ENCODE measurements at places on chromosomes 5 and 9.

GRCh38 chr5:56468277-56468676 lies 235.1 kb upstream of the ANKRD55 start:
- no peak for DNase-seq

GRCh38 chr9:90607701-90608516 lies 34.7 kb downstream of the DIRAS2 start:
- no peak for DNase-seq

DNA sequence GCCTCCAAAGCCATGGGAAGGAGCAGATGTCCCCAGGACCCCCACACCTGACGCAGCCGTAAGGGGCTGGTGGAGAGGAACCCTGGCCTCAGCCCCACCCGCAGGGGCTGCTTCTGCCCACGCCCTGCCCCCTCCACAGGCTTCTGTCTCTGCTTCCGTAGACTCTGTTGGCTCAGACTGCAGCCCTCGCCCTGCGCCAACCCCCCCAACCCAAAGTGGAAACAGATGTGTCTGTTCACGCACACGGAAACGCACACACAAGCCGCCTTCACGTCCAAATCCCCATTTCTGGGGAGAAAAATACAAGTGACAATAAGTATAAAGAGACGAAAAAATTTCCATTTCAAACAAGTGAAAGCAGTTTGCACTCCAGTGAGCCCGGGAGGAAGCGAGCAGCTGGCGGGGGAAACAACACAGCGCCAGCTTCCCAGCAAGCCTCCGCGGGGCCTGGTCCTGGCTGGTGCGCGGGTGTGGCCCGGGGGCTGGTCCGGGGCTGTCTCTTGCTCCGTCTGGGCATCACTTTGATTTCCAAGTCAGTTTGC lies 32.6 kb upstream of the RXRA start:
- DNase-seq = no peak

DNA sequence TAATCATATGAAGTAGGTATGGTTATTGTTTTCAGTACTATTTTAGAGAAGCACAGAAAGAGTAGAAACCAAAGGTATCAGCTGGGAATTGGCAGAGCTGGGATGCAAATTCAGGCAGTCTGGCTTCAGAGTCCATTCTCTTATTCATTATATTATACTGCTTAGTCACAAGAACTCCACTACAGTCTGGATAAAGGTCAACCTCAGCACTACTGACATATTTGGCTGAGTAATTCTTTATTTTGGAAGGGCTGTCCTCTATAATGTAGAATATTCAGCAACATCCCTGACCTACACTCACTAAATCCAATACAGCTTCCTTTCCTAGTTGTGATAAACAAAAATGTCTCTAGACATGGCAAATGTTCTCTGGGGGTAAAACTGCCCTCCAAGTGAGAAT lies 37.6 kb downstream of the PTGER4 start:
- DNase-seq = no peak

DNA sequence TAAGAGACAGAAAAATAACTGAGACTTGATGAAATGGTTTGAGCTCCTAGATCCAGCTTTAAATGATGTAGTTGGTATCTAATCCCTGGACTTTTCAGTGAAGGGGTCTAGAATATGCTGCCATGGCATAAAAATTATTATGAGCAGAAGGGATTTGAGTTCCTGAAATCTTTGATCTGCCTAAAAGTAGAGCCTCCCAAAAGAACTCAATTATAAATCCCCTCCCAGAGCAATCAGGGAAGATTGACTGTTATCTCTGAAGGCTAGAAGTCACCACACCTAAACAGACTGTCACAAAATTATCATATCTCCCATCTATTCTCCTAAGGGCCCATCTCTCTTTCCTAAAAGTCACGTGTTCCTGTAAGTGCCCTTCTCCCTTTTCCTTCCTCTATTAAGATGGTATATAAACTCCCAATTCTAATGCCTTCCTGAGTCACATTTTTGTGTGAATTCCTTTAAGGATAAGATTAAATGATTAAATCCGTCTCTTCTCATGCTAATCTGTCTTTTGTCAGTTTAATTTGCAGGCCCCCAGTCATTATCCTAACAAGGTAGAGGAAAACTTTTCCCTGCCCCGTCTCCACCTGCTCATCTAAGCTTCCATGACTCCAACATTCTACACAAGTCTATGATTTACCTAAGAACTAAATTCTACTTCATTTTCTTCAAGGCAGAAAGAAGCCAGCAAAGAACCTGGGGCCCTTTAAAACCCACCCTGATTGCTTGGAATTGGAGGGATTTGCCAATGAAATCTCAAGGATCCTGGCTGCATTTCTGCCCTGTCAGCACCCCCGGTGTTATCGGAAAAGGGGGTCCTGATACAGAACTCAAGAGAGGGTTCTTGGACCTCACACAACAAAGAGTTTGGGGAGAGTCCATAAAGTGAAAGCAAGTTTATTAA lies 47.1 kb upstream of the PWWP2A start:
- DNase-seq = no peak

- DNase-seq = no peak
These were observed 389.4 kb downstream of the TRIM36 start for GRCh38 chr5:114780290-114780689.

DNA sequence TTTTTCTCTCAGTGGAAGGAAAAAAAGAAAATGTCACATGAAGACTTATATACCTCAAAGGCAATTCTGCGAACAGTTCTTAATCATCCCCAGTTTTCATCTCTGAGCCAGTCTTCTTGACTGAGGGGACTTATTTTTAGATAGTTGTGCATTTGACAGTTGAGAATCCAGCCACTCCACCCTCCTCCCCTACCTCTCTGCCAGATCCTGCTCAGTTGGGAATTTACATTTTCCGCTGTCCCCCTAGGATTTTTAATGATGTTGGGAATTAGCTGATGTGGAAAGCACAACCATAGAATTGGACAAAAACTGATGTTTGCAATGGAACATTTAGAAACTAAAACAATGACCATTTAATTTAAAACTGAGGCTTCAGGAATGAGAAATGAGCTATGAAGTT lies 194.3 kb upstream of the PIK3R1 start:
- no peak for DNase-seq

DNA sequence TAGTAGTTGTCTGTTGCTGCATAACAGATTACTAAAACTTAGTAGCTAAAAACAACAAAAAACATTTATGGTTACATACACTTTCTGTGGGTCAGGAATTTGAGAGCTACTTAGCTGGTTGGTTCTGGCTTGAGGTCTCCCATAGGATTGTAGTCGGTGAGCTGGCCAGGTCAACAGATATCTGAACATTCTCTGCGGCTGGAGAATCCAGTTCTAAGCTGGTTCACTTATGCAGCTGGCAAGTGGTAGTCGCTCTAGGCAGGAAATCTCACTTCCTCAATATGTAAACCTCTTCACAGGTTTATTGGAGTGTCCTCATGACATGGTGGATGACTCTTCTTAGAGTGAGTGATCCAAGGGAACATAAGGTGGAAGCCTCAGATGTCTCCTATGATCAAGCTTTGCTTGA lies 65.7 kb upstream of the TNFAIP8 start:
- DNase-seq = no peak

GRCh38 chr9:112867275-112867991 lies 23.2 kb downstream of the SLC46A2 start:
- no peak for DNase-seq

GRCh38 chr9:12538842-12539579 lies 154.2 kb upstream of the TYRP1 start:
- no peak for DNase-seq

DNA sequence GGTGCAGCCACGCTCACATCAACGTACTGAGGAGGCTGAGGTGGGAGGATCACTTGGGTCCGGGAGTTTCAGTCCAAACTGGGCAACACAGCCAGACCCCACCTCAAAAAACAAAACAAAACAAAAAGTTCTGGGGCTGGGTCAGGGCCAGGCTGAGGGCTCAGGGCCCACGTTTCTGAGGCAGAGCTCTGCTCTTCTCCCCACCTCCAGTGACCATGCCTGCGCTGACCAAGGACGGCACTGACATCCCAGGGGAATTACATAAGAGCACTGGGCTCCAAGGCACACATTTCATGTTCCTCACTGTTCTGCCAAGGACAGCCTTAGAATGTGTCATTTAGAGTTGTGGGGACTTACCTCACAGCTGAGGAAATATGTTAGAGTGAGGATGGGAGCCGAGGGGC lies 40.4 kb upstream of the TESK1 start:
- DNase-seq = no peak

- DNase-seq = no peak
These were observed 6.6 kb downstream of the PCBD2 start for GRCh38 chr5:134911285-134912206.

DNA sequence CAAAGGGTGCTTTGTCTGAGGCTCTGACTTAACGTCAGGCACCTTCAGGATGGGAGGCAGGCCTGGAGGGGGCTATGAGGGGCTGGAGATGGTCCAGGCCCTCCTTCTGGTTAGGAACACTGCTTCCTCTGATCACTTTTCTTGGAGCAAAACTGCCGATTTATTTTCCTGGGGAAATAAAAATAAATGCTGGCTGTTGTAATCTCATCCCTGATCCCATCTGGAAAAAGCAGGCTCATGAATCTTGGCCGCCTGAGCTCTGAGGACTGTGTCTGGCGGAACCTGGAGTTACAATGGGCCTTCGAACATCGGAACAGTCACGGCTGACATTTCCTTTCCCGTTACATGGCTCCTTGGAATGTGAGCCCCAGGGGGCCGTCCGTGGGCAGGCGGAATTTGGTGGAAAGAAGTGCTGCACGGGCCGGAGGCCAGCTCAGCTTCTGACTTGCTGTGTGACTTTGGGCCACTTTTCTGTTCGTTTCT lies 157.8 kb downstream of the RGS3 start:
- DNase-seq = no peak

- DNase-seq = no peak
These were observed 218.0 kb downstream of the MAN2A1 start for GRCh38 chr5:109907731-109908130.

- DNase-seq = no peak
These were observed 134.1 kb downstream of the ROR2 start for GRCh38 chr9:91815896-91816295.

- DNase-seq = no peak
These were observed 215.8 kb downstream of the EDIL3 start for GRCh38 chr5:84168841-84169240.

- DNase-seq = no peak
These were observed 262.5 kb downstream of the TUSC1 start for GRCh38 chr9:25415718-25416117.

DNA sequence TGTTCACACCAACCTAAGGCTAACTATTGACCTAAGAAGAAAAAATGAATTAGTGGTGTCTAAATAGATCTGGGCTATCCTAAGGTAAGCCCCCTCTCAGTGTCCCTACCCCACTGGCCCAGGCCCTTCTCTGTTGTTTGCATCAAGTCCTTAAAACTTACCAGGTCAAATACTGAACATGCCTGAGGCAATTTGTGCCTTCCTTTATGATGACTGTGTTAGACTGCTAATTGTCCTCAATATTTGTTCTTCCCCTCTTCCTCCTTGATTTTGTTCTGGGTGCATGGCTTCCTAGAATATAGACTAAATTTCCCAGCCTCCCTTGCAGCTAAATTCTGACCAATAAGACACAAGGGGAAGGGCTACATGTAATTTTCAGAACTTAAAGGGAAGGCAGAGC lies 199.9 kb downstream of the ADAMTS12 start:
- DNase-seq = no peak

GRCh38 chr5:32020271-32020670 lies 153.8 kb downstream of the GOLPH3 start:
- DNase-seq = no peak

GRCh38 chr5:142082182-142082781 lies 26.3 kb upstream of the NDFIP1 start:
- no peak for DNase-seq

DNA sequence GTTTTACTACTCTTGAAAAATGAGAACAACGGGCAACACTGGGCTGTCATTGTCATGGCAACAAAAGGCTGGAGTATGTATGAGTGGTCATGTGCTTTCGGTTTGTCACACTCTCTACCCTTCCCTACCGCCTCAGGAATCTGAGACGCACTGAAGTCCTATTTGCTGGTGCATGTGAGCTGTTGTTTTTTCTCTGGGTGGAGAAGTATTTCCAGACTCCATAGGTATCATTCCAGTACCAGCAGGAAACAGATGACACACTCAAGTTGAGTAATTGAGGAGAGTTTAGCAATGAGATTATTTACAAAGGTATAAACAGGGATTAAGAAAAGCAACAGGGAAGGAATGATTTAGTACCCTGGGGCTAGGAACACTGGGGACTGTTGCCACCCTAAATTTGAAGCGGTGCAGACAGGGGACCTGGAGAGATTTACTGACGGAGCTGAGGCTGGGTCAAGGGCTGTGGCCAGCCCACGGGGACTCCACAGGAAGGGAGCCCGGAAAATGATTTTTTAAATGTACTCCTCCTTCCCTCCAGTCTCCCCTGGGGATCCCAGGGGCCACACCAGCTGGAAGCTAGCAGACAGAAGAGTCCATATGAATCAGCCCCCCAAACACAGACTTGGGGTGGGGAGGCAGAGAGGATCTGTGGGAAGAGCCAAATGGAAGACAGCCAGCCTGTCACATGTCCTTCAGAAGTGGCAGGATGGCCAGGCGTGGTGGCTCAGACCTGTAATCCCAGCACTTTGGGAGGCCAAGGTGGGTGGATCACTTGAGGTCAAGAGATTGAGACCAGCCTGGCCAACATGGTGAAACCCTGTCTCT lies 13.2 kb upstream of the ZBTB43 start:
- no peak for DNase-seq
